ENCODE measurements at places on chromosomes 12 and 14.

- DNase-seq, result no peak
Measured at GRCh38 chr14:92380131-92380530, 57.2 kb downstream of the SLC24A4 start.

DNA sequence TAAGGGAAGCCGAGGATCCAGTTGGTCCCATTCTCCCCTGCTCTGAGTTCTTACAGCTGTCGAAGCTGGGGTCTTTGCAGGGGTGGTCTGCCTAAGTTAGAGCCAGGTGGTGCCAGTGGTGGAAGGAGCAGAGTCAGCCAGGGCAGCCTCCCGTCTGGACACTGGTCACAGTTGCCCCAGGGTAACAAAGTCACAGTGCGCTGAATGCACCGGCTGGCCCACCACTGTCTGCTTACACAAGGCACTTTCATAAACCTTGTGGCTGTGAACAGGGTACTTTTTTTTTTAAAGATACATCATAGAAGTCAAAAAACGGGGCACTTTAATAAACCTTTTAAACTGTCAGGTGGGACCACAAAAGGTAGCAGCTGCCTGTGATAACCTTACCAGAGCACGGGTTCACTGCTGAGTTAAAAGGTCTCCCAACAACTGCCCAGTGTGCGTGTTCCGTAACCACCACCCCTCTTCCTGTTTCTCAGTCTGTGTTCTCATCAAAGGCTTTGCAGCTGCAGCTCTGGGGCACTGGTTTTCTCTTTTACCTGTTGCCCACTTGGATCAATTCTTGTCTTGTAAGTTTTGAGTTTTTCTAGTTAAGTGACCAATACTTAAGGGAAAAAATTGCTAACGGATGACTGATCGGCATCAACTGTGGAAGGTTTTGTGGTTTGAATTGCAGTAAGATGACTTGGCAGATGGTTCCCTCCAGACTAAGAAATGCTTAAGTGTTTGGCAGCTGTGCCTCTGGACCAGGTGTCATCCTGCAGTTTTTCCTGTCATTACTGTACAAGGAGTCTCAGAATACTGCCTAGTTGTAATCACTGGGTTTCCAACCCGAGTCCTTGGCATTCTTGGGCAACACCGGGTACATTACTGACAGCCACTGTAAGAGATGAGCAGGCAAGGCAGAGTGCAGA, 55.9 kb downstream of the DYNC1H1 start:
- DNase-seq, result no peak

- DNase-seq, result no peak
Measured at GRCh38 chr12:89544681-89545184, 18.9 kb upstream of the POC1B start.

DNA sequence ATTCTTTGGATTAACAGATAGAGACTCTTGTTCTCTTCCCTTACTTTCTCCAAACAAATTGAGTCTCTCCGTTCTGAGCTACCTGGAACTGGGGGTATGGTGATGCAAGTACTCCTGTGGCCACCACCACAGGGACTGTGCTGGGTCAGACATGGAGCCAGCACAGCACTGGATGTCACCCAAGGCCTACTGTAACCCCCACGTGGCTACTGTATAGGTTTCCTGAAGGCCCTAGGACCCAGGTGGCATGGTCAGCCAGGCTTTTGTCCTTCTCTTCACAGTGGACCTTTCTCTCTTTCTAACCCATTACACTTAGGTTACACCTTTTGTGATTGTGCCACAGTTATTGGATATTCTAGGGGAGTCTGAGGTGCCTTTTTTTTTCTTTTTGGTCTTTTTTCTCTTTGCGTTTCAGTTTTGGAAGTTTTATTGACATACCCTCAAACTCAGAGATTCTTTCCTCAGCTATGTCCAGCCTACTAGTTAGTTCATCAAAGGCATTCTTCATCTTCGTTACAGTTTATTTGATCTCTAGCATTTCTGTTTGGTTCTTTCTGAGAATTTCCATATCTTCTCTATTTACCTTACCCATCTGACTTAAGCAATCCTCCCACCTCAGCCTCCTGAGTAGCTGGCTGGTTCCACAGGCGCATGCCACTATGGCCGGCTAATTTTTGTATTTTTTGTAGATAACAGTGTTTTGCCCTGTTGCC, 6.0 kb upstream of the KLHDC2 start:
- no peak for DNase-seq

- DNase-seq, result no peak
Measured at GRCh38 chr12:26514364-26514763, 318.6 kb downstream of the ITPR2 start.

- DNase-seq, result no peak
Measured at GRCh38 chr12:123676616-123677320, 5.9 kb downstream of the TCTN2 start.

DNA sequence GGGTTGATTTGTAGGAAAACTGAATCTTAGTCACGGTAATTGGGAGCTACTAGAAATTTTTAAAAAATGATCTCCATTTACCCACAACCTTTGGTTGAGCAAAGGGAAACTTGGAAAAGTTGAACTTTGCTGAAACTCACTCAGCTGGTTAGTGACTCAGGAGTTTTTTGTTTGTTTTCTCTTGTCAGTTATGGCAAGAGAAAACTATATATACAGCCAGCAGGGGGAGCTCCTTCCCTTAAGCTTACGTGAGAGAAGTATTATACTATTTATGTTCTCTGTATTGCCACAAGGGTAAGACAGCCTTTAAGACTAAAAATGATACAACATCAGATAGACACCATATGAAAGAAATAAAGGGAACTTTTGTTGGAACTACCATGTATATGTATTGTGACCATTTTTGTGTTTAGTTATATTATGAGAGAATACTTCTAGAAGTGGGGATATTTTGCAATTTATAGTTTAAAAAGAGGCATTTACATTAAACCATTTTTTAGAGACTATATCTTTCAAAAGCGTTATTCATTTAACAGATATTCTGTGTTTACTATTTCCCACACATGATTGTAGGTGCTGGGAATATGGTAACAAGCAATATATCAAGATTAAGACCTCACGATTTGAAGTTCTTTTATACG, 28.1 kb upstream of the TBC1D30 start:
- peak; percentile 62 for DNase-seq

Measured in K562 (cell line).